ENCODE measurements at places on chromosomes 2 and 18.

GRCh38 chr2:120700659-120701058 lies 35.0 kb upstream of the GLI2 start:
- DNase-seq: no peak

DNA sequence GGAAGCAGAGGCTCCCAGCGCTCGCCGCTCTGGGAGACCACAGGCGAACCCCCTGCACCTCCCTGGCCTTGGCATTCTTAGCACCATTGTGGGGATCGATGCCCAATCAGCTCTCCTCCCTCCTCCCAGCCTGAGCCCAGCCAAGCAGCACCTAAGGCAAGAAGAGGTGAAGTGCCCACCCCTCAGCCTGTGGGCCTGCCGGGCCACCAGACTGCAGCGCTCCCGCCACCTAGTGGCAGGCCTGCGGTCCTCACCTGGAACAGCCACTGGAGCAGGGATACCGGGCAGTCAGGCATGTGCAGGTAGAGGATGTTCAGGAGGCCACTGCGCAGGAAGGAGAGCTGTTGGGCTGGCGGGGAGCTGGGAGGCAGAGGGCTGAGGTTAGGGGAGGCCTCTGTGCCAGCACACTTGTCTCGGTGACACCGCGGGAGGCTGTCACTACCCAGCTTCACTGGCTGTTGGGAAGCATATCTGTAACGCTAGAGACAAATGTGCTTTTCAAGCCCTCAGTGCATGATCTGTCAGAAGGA lies 35.2 kb downstream of the FAM178B start:
- DNase-seq: peak; percentile 19

- no peak for DNase-seq
Observed at GRCh38 chr2:231012463-231012862, 16.5 kb downstream of the SPATA3 start.

GRCh38 chr18:3281456-3282400 lies 19.8 kb downstream of the MYL12B start:
- no peak for DNase-seq

DNA sequence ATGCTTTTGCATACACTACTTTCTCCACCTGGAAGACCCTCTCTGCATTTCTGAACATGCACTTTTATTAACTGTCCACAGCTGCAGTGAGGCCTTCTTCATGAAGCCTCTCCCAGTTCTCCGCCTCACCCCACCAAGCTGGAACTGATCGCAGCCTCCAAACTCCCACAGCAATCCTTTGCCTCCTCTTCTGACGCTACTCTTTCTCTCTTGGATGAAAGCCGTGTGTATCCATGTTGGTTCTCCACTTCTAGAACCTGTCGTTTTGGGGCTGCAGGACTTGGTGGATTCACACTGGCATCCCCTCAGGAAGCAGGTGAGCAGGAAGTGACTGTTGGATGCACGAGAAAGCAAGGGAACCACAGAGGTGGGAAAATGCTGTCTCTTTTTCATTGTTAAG lies 288.6 kb downstream of the MYCN start:
- DNase-seq: no peak

- DNase-seq: no peak
Observed at GRCh38 chr2:121177896-121178295, 107.1 kb downstream of the TFCP2L1 start.

GRCh38 chr18:33960417-33960816 lies 264.3 kb downstream of the NOL4 start:
- DNase-seq: peak; percentile 2

- DNase-seq: no peak
Observed at GRCh38 chr2:69589973-69590652, 53.4 kb downstream of the AAK1 start.

DNA sequence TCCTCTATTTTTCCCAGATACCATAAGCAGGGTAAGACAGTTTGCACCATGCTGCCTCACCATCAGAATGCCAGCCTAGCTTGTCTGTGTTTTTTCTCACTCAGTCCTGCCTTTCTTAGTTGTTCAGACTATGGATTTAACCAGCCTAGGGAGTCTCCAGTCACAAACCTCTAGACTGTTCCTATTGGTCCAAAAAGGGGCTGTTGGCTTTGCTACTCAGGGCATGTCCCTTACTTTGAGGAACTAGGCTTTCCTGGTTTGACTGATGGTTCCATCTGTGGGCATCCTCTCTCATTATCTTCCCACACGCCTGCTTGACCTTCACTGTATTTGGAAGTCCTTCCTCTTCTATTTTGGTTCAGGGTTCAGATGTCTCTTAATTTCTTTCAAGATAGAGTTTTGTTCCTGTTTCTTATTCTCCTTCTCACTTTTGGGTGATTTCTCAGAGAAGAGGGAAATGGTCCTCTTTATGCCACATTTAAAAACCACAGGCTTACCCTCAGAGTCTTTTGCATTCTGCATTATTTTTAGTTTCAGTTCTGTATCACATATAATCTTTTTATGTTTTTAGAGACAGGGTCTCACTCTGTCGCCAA lies 31.3 kb upstream of the TMEM131 start:
- no peak for DNase-seq

DNA sequence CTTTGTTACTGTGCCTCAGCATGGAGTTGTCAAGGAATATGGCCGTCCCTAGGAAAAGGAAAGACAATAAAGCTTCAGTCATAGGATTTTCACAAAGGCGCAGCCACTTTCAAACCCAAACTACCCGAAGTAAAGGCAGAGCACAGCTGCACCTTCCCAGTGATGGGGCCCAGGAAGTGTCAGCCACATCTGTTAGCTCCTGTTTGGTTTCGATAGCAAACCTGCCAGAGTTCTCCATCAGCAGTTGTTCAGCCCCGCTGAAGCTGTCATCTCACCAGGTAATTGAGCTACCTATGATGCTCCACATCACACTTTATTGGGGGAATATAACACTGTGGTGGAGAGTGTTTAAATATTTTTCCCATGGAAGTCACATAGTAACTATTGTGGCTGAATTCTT lies 80.7 kb downstream of the LRATD1 start:
- DNase-seq: no peak
